ENCODE measurements at places on chromosomes 4 and X.

DNA sequence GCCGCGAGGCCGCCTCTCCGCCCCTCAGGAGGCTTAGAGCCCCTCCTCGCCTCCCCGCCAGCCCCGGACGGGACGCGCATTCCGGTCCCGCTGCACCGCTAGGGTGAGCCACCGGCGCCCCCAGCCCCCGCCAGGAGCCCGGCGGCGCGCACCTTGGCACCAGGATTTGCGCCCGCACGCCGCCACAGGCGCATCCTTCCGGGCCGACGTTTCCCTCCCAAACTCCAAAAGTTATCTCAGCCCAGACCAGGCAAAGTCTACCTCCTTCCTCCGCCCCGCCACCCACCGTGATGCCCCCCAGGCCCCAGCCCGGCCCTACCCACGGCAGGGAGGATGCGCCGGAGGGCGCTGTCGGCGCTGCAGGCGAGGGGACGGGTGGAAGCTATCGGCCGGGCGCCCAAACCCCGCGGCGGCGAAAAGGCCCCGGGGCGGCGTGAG lies 538 bp downstream of the SCML2 start:
- DNase-seq = peak; percentile 35

DNA sequence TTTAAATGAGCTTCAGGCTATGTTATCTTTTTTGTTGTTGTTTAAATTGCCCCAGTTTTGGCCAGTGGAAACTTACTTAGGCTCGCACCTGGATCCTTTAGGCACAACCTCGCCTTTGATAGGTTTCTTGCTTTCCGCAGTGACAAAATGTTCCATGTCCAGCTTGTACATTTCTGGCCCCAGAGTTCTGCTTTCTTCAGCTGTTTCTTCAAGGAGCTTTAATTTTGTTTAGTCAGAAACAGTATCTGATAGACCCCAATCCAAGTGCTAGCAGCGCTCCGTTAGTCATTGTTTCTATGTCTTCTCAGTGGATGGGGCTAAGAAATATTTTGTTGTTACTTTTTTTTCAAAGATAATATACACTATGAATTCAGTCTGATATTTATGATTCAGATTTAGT lies 82.8 kb downstream of the STIM2 start:
- no peak for DNase-seq

GRCh38 chr4:112589206-112589605 lies 47.5 kb downstream of the ZGRF1 start:
- DNase-seq = no peak

DNA sequence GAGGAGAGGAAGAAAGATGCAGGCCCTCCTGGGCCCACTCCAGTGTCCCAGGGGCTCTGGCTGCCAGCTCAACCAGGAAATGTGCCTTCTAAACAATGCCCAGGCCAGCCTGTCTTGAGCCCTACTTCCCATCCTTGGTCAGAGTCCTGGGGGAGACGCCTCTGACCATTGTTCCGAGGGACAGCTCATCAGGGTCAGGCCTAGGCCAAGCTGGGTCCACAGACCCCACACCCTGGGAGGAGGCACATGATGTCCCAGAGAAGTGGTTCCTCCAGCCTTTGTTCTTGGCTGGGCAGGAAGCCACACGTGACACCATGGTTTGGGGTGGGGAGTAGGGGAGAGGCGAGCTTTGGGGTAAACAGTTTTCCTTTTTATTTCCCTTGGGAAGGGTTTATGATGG lies 102.5 kb downstream of the EFNB1 start:
- DNase-seq = no peak

GRCh38 chrX:10098270-10098713 lies 58.5 kb upstream of the CLCN4 start:
- peak; percentile 64 for DNase-seq

DNA sequence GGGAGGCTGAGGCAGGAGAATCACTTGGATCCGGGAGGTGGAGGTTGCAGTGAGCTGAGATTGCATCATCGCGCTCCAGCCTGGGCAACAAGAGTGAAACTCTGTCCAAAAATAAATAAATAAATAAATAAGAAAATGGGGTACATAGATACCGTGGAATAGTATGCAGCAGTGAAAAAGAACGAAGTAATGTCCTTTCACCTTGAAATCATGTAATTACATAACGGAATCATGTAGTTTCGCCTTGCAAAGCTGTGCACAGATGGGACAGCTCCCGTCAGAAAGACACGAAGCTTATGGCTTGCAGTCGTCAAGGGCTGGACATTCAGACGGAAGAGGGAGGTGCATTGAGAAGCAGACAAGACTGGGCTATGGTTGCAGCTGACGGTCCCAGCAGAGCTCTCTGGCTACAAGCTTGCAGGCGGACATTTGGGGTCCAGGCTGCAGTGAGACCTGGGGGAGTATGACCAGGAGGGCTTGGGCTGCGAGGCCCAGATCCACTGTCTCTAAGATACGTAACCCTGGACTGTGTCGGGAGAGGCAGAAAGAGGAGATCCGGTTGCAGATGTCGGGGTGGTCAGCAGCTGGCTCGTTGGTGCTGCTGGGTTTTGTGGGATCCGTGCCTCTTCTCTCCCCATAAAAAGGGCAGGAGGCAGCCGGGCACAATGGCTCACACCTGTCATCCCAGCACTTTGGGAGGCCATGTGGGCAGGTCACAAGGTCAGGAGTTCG lies 6.2 kb upstream of the P2RY8 start:
- no peak for DNase-seq

DNA sequence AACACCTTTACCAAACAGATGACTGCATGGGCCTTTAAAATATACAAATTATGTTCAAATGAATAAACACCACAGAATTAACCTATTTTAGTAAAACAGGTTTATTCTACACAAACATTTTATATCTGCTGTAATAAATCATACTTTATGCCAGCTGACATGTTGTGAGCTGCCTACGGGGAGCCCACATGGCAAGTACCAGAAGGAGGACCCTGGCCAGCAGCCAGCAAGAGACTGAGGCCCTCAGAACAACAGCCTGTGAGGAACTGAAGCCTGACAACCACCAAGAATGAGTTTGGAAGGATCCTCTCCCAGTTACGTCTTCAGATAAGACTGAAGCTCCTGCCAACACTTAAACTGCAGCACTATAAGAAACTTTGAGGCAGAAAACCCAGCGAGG lies 377.0 kb downstream of the PDGFC start:
- no peak for DNase-seq

DNA sequence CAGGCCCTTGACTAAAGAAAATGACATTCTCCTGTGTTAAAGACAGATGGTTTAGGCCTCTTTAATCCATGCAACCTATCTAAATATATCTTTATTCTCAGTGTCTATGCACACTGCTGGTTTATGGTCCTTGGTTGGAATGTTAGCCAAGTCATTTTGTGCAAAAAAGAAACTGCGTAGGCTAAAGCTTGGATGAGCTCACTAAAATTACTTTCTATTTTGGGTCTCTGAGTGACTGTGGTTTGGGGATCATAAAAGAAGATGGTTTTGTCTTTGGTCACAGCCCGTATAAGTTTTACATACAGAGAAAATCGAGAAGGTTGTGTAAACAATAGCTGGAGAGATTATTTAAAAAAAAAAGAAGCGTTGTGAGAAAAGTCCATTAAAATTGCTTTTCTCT lies 443.6 kb downstream of the UBE2NL start:
- DNase-seq = no peak

DNA sequence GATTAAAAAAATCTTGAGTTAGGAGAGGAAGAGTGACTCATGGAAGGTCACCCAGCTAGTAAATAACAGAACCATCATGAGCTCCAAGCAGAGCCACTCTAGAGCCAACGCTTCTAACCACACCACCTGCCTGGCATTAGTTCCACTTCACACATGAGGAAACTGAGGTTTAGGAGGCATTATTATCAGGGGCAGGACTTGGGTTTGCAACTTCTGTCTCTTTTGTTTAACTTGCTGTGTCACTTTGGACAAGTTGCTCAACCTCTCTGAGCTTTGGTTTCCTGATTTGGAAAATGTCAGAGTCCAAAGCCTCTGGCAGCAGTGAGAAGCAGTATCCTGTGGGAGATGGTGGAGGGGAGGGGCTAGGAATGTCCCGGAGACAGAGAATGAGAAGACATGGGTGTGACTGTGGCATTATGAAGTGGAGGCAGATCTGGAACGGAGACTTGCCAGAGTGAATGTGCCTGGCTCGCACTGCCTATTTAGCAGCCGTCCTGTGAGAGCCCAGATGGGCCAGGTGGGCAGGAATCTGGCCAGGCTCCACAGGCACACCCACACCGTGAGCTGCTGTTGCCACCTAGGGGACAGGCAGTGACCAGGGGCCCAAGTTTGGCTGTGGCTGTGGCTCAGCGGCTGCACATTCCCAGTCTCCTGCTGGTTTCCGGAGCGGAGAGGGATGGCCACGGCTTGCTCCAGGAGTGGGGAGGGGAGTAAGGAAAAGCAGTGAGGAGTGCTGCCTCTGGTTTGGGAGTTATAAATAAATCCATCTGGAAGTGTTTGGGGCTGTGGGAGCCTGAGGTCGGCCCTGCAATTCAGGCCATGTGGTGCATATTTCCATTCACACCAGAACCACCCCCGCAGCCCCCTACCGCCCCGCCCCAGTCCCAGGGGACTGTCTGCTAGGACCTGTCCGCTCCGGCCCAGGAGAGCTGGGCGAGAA lies 93.4 kb downstream of the NHSL2 start:
- DNase-seq = no peak

DNA sequence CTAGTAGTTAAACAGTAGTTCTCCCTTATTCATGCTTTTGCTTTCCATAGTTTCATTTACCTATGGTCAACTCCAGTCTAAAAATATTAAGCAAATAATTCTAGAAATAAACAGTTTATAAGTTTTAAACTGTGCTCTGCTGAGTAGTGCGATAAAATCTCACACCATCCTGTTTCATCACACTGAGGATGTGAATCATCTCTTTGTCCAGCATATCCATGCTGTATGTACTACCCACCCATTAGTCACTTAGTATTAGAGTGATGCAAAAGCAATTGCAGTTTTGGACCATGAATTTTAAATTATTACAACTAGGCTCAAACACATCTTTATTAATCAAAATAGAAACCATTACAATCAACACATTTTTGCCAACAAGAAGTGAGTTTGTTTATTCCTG lies 187.4 kb downstream of the TEX13C start:
- no peak for DNase-seq

DNA sequence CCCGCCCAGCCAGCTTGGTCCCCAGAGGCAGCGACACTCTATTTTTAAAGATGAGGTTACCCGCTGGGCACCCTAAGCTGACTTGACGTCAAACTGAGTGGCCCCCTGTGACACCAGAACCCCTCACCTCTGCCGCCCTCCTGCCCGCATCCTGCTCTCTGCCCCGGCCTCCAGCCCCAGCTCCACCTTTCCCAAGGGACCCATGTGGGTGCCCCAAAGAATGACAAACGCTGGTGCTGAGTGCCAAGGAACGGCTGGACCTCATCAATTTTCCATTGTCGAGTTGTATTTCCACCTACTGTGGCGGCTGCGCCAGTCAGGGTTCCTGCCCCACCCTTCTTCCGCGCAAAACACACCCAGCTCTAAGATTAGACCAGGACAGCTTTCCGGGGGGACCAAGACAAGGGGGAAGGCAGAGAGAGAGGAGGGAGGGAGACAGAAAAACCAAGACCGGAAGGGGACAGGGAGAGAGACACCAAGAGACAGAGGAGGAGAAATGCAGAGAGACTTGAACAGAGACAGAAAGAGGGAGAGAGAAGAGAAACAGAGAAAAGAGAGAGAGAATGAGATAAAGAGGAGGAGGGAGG lies 2.0 kb downstream of the PRKX start:
- peak; percentile 37 for DNase-seq

DNA sequence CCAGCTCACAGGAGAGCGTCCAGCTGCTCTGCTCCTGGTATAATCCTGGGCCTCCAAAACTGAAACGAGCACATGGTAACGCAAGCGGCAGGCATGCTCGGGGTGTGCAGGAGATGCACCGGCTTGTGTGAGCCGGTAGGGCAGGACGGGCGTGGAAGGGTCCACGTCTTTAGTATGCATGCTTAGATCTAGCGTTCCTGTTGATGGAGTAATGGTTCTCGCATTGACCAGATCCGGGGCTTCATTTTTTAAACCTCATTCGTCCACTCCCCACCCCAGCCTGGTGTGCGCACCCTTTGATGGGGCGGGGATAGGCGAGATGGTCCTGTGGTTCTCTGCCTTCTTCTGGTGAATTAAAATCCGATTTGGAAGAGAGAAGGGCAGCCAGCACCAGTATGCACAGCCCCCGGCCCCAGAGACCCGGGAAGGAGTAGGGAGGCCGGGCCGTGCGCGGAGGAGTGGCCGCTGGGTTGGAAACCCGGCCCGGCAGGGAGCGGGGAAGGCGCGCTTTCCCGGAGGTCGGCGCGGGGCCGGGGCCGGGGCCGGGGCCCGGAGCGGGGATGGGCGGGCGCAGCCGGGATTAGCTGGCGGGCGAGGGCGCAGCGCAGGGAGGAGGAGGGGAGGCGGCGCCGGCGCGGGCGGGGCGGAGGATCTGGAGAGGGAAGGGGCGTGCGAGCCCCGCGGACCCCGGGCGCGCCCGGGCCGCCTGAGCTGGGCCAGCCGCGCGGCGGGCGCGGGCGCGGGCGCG lies 39.9 kb downstream of the FAM149A start:
- no peak for DNase-seq

DNA sequence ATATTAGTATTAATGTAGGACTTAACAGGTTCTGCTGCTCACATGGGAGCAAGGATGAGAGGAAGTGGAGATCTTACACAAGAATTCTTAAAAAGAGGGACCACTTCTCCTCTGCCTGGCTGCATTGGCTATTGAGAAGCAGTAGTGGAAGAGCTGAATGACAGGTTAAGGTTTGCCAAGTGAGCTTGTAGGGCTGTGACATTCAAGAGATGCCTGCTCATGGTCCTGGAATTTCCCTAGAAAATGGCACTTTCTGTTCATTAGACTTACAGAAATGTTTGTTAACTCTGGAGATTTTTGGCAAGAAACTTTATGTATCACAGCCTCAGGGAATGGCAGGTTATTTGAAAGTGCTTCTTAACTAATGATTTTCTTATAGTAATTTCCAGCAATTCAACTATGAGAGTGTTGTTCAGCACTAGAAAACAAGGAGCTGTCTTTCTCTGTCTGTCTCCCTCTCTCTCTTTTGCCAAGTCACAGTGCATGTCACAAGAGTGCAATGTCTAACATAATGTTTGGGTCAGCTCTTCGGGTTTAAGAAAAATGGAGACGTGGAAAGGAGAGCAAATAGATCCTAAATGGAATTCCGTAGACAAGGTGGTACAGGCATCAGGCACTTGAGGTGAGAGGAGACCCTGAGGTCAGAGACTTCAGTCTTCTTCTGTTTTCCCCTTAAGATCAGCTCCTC lies 8.3 kb upstream of the NAP1L5 start:
- no peak for DNase-seq

GRCh38 chrX:23103546-23103945 lies 103.8 kb downstream of the DDX53 start:
- no peak for DNase-seq

DNA sequence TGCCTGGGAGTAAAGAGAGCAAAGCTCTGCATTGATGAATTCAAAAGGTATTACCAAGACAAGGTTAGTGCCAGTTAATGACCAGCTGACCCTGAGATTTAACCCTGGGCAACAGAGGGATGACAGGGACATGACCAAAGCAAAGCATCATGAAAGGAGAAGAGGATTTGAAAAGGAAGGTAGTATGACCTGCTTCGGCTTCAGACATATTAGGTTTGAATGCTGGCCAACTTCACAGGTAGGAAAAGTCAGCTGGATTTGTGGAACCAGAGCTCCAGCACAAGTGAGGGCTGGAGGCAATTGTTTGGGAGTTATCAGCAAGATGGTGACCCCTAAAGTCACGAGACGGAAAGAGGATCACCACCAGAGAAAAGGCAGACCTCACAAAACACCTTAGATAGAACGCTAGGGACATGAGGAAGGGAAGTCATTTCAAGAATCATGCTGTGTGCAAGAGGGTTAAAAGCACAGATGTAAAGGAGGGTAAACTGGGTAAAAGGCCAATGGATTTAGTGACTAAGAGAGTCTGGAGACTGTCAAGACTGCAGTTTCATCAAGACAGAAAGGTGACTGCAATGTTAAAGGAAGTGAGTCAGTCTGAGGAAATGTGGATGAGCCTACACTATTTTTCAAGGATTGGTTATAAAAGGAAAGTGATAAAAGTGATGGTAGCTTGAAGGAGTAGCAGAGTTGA lies 45.6 kb downstream of the SH3RF1 start:
- no peak for DNase-seq

All from CD4-positive, alpha-beta memory T cell (primary cell).